GM23248 (cell line): ENCODE measurements at places on chromosomes 7 and 10. TPM values are rescaled to one million over a fixed set of nuclear protein-coding genes. Genes with fewer than 3 reads are reported as not detected.

Gene C7orf25
- 4.2 and 6.3 TPM in 2 replicates for polyA plus RNA-seq

Gene PALD1
- not detected in 2 replicates for polyA plus RNA-seq

DNA sequence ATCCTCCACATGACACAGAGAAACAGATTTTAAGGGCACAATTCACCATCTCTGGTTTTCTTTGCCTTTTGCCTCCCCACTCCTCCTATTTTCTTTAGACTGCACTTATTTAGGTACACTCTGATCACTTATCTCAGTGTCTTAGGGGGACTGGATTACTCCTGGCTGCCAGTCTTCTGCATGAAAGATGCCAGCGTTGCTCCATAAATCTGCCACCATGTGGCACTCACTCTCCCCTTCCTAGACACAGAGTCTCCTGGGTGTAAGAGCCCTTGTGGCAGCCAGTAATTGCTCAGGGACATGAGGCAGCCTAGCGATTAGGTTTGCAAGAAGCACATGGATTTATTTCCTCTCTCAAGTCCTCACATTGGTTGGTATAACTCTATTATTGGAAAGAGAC, 34.5 kb upstream of the RBM20 start:
- no peak overlapping the region for H3K27ac ChIP-seq
- no peaks in the 10 kb centered on the region for H3K27me3 ChIP-seq
- peaks cover 2% of the 10 kb centered on the region; the same call in 1 of the 2 replicates for H3K4me1 ChIP-seq
- no peak overlapping the region for H3K4me3 ChIP-seq

Gene PON1
- polyA plus RNA-seq, result not detected in 2 replicates

Gene LRRC61
- polyA plus RNA-seq, result not detected in 2 replicates

Gene SPDYE2
- 0.20 and 0.59 TPM in 2 replicates for polyA plus RNA-seq

DNA sequence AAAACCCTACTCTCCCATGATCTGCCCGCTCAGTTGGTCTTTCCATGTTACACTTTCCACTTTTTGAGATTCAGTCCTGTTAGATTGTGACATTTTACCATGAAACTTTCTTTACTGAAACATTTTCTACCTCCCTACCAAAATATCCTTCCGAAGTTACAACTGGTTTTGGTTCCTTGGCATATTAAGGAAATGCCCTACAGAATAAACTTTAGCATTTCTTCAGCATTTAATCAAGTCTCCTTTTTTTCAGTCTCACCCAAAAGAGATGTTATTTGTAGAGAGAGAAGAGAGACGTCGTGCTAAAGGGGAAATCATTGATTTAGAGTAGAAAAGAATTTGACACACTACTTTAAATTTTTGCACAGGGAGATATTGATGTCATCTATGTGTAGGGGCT, 9.7 kb upstream of the FEZF1 start:
- no peak for DNase-seq
- H3K27me3 ChIP-seq, result peaks cover 96% of the 10 kb centered on the region
- H3K36me3 ChIP-seq, result no peaks in the 10 kb centered on the region
- no peak overlapping the region for H3K4me3 ChIP-seq
- H3K4me1 ChIP-seq, result no peaks in the 10 kb centered on the region
- no peak overlapping the region for H3K27ac ChIP-seq

GRCh38 chr7:82441669-82442478, 1.7 kb downstream of the CACNA2D1 start:
- H3K36me3 ChIP-seq, result no peaks in the 10 kb centered on the region
- DNase-seq, result peak; percentile 43
- H3K4me3 ChIP-seq, result peak overlapping the region; percentile 93
- no peaks in the 10 kb centered on the region for H3K27me3 ChIP-seq
- peaks cover 12% of the 10 kb centered on the region; the same call in 1 of the 2 replicates for H3K4me1 ChIP-seq

DNA sequence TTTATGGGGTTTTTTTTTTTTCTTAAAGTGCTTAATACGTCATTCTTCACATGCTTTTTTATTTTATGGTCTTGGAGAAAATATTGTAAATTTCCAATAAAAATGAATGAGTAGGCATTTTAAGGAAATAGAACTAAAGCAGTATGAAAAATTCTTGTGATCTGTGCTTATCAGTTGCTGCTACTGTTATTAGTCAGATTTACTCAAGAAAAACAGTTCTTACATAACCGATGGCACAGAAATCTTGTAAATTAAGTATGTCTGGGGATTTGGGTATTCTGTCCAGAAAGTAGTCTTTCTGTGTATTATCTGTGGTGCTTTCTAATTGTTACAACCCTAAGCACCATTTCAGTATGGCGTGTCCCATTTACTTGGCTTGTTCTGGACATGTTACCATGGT, 64.7 kb downstream of the LRGUK start:
- no peaks in the 10 kb centered on the region for H3K36me3 ChIP-seq
- no peaks in the 10 kb centered on the region for H3K27me3 ChIP-seq
- no peak for DNase-seq
- no peak overlapping the region for H3K27ac ChIP-seq
- H3K4me1 ChIP-seq, result no peaks in the 10 kb centered on the region
- no peak overlapping the region for H3K4me3 ChIP-seq
